AG08395 (cell line): ENCODE measurements at places on chromosomes 2 and 18.

DNA sequence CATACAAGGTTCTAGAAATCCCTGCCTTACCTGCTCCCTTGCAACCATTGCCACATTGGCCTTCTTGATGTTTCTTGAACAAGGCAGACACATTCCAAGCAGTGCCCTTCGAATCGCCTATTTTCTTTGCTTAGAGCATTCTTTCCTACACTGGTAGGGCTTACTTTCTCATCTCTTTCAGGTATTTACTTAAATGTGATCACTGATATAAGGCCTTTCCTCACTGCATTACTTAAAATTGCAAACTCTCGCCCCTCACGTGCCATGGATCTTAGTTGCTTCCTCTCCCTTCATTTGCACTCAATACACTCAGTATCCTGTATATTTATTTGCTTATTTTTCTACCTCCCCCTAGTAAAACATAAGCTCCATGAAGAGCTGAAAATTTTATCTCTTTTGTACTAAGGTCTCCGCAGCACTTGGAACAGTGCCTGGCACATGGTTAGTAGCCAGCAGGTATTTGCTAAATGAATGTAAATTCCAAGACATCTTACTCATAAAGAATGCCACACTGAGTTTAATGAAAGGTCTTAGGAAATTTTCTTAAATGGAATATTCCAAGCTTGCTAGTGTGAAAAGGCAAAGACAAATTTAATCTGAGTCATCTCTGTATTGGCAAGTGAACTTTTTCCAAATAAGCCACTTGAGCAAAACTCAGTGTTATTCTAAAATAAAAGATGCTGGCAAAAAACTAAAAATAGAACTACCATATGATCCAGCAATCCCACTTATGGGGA lies 42.4 kb upstream of the FIGN start:
- DNase-seq: peak; percentile 72

- no peak for DNase-seq
These were observed 485.6 kb downstream of the SOX11 start for GRCh38 chr2:6177811-6178210.

DNA sequence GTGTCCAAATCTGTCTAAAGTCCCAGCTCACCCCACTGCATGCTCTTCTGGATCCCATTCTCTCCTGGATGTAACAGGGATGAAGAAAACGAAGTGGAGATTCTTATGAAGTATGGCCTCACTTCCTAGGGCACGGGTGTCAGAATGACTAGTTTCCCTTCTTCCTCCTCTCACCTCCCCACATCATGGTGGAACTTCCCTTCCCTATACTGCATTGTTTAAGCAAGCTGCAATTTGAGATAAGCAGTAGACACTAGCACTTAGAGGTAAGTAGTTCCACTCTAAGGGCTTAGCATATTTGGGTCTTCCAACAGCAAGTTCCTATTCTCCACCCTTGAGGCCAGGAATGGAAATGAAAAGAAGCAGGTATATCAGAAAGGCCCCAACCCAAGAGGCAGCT lies 29.7 kb downstream of the SLC4A5 start:
- no peak for DNase-seq

DNA sequence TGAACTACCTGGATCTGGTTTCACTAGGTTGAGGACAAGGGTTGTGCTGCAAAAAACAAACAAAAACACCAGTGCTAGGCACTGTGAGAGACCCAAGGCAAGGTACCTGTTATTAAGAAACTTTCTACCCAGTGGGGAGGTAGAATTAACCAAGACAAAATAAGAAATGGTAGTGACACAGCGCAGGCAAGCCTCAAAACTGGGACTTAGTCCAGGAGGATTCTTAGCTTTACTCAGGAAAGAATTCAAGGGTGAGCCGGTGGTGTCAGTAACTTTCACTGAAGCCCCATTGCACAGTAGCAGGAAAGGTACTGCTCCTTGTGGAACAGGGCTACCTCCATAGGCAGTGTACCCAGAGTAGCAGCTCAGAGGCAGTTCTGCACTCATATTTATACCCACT lies 131.6 kb downstream of the SCG2 start:
- no peak for DNase-seq

DNA sequence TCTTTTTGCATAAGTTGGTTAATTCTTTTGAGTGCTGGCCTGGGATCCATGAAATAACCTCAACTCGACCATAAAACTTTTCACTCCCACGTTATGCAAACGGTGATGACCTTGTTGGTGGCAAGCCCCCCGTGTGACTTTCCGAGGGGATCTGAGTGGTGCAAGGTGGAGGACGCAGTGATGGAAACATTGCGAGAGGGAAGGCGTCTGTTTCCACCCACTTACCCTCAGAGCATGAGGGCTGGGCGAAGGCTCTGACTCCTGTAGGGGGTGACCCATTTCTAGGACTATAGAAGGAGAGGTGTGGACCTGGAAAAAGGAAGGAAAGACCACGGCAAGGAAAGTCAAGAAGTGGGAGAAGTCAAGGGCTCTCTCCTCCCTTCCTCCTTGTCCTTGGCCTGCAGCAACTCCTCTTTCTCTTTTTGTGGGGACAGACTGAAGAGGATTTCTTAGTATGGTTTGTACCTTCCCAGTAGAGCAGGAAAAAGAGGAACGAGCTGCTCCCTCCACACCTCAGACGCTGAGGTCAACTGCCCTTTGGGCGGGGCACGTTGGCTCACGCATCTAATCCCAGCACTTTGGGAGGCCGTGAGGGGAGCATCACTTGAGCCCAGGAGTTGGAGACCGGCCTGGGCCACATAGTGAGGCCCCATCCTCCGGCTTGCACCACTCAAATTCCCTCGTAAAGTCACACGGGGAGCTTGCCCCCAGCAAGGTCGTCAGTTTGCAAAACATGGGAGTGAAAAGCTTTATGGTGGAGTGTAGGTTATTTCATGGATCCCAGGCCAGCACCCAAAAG lies 15.5 kb upstream of the CD8A start:
- no peak for DNase-seq

GRCh38 chr2:118290411-118291250 lies 202.4 kb downstream of the INSIG2 start:
- DNase-seq: peak; percentile 43

DNA sequence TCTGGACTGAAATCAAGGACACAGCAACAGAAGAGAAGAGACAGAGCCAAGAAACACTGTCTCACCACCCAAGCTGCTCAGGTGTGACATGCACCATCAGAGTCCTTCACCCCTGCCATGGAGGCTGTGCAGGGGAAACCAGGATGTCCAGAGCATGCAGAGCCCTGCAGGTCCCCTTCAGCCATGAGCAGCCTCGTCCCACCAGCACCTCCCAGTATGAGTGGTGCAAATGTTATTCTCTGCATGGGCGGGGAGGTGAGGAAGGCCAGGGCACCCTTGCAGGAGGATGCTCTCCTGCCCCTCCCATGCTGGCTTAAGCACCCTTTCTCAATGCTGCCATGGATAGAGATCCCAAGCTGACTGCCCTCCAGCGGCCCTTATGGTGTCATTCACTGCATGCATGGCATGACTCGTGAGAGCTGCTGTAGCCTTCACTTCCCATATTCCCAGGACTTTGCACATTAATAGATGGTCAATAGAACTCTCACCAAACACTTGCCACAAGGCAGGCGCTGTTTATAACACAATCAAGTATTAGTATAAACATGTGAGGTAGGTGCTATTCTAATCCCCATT lies 171.0 kb downstream of the ANAPC1 start:
- DNase-seq: no peak

DNA sequence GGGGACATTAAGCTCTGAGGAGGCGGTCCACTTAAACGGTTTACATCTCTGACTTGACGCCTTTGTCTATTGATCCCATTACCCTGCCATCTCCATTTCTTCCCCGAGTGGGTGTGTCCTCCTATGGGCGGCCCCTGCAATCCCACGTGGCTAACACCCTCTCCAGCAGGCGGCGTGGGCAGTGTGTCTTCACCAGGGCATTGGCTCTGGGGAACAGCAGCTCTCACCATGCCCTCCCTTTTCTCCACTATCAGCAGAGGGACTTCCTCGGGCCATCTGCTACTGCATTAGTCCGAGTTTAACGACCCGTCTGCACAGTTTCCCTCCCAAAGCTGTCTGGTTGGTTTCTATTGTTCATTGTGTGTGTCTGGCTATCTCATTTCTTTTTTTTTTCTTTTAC lies 511.9 kb upstream of the NRP2 start:
- DNase-seq: no peak

DNA sequence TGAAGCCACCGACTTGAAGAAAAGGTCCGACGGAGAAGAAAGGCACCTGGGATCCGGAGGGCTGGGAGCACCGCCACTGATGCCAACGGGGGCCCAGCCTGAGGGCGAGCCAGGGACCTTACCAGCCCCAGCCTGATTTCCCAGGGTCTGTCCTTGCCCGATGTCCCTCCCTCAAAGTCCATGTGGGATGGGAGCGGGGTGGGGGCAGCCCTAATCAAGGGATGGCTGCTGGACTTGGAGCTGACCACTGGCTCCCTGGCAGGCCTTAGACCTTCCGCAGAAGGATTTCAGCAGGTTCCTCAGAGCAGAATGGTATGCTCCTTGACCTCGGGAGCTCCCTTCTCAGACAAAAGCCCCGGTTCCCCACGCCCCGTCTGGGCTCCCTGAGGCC lies 99.6 kb downstream of the ZFP36L2 start:
- DNase-seq: no peak

- no peak for DNase-seq
These were observed 88.3 kb downstream of the NRP2 start for GRCh38 chr2:205770577-205770976.

DNA sequence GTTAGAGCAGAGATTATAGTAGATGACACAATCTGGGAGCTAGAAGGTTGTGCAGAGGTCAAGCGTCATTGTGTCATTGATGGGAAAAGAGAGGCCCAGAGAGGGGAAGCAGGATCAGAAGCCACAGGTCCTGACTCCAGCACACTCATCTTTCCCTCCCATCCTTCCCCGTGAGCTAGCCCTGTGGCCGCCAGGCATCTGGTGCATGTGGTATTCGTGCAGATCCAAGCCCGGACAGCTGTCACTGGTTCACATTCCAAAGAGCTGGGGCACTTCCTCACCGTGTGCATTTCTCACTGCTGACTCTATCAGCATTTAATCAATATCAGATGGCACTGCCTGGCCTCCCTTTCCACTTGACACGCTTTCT lies 94.1 kb upstream of the THOC1 start:
- peak; percentile 97 for DNase-seq

DNA sequence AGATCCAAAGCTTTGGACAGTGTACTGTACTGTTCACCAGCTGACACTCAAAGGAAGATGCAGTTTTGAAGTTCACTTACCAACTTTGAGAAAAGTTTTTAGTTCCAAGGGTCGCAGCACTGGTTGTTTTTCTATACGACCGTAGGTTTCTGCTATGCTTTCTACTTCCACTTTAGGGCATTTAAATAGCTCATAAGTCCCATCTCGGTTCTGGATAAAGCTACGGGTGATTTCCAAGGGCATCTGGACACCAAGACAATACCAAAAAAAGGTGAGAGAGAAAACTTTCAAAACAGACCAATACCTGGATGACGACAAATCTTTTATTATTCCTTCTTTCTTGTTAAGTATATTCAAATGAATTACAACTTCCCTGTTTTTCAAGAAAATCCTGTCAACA lies 30.3 kb downstream of the C2orf42 start:
- DNase-seq: no peak

- no peak for DNase-seq
These were observed 40.0 kb downstream of the MARCO start for GRCh38 chr2:118982039-118982438.

- no peak for DNase-seq
These were observed 12.4 kb upstream of the IFIH1 start for GRCh38 chr2:162330881-162331280.

DNA sequence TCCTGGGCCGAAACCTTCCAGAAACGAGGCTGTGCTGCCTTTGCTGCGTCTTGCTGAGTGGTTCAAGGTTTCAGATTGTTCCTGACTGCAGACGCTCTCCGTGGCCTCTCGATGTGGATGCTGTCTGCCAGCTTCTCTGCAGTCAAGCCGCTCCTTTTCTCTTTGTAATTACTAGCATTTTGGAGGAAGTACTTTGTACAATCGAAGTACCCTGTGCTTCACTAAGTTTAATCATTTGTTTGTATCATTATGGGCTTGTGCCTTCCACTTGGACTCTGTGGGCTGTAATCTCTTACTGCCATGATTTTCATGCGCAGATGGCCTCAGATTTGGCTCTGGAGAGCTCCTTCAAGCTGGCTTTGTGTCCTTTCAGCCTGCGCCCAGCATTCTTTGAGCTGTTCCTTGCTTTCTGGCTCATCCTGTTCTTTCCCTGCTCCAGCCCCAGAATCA lies 49.3 kb downstream of the TRAF3IP1 start:
- DNase-seq: peak; percentile 20

DNA sequence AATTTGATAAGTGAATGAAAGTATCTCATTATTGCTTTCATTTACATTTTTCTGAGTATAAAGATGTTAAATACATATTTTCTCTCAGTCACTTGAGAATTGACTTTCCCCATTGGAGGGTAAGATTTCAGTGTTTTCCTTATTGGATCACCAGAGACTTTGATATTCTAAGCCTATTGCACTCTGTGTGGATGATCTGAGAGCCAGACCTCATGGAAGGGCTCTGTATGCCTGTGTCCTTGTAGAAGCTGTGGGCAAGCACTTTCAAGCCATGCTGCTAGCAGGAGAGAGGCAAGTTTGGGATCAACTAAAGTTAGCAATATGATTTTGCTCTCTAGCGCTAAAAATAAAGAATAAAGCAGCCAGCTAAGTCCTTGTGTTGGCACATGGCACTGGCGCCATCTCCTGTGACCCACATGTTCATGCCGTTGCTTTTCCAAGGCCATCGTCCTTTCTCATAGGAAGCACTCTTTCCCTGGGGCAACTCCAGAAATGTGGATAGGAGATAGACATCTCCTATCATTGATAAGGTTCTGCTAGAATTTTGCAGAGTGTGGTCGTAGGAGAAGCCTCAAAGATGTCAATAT lies 72.6 kb downstream of the AOX1 start:
- no peak for DNase-seq

DNA sequence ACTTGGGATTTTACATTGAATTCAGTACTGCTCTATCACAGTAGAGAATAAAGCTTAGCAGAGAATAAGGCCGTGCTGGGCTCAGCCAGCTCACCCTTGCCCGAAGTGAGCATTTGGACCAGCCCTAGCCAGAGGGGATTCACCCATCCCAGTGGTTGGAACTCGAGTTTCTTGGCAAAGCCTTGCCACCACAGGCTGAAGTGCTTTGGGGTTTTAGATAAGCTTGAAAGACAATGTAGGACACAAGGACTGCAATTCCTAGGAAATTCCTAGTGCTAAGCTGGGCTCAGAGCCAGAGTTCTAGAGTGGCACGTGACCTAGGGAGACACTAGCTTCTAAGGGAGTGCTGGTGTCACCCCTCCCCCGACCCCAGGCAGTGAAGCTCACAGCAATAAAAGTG lies 28.0 kb downstream of the SERPINB11 start:
- DNase-seq: no peak

GRCh38 chr2:161283926-161284325 lies 24.3 kb upstream of the PSMD14 start:
- DNase-seq: peak; percentile 5
